ENCODE measurements at places on chromosomes 13 and 19. TPM values are rescaled to one million over a fixed set of nuclear protein-coding genes. Genes with fewer than 3 reads are reported as not detected.

DNA sequence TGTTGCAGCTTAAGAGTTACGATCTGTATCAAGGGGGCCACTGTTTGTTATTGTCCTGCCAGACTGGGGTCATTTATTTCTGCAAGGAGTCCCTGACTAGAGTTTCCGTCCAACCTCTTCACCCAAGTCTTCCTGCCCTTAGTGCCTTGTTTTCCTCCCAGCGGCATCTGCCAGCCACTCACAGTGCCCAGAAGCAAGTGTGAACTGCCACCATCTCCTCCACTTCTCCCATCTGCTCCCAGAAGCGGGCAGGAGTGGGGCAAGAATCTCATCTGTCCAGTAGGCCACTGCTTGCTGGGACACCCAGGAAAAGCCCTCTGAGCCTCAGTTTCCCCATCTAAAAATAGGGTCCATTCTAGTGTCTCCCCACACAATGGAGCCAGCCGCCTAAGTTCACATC, 4.0 kb downstream of the NOVA2 start:
- H3K4me1 ChIP-seq, result peaks cover 19% of the 10 kb centered on the region
- no peaks in the 10 kb centered on the region for H3K36me3 ChIP-seq
- no peak overlapping the region for H3K27ac ChIP-seq
- H3K4me3 ChIP-seq, result no peak overlapping the region

DNA sequence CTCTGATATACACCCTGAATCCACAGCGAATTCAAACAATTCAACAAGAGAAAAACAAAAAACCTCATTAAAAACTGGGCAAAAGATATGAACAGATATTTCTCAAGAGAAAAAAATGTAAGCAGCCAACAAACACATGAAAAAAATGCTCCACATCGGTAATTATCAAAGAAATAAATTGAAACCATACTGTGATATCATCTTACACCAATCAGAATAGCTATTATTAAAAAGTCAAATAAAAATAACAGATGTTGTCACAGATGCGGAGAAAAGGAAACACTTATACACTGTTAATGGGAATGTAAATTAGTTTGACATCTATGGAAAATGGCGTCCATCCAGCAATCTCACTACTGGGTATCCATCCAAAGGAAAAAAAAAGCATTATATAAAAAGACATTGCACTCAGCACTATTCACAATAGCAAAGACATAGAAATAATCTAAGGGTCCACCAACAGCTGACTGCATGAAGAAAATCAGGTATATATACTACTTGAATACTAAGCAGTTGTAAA, 1495.0 kb upstream of the PCDH20 start:
- H3K27ac ChIP-seq, result no peak overlapping the region
- H3K36me3 ChIP-seq, result no peaks in the 10 kb centered on the region
- H3K4me3 ChIP-seq, result no peak overlapping the region
- DNase-seq, result no peak
- H3K27me3 ChIP-seq, result no peaks in the 10 kb centered on the region

DNA sequence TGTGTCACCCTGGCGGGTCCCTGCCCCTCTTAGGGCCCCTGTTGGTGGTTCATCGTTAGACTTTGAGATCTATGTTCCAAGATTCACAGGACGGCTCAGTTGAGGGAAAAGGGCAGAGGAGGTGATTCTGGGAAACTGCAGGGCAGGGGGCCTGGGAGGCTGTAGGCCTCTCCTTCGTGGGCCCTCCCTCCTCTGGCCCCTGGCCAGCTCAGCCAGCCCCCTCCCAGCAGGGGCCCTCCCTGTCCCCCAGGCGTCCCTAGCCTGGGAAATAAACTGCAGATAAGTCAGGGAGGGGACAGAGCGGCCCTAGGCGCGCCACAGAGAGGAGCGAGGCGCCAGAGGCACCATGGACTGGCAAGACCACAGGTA, 6.5 kb downstream of the HIF3A start:
- H3K36me3 ChIP-seq, result no peaks in the 10 kb centered on the region
- H3K27me3 ChIP-seq, result no peaks in the 10 kb centered on the region
- DNase-seq, result no peak
- H3K27ac ChIP-seq, result no peak overlapping the region
- H3K4me3 ChIP-seq, result no peak overlapping the region
- no peaks in the 10 kb centered on the region for H3K4me1 ChIP-seq

- H3K27me3 ChIP-seq, result no peaks in the 10 kb centered on the region
- H3K27ac ChIP-seq, result peak overlapping the region; percentile 92
- peaks cover 4% of the 10 kb centered on the region for H3K36me3 ChIP-seq
- peak overlapping the region; percentile 92 for H3K4me3 ChIP-seq
- DNase-seq, result no peak
- peaks cover 32% of the 10 kb centered on the region for H3K4me1 ChIP-seq
Observed at GRCh38 chr19:2062770-2063169, 11.7 kb upstream of the MKNK2 start.

- H3K36me3 ChIP-seq, result peaks cover 49% of the 10 kb centered on the region
- peaks cover 48% of the 10 kb centered on the region for H3K4me1 ChIP-seq
- H3K27me3 ChIP-seq, result no peaks in the 10 kb centered on the region
- H3K27ac ChIP-seq, result peak overlapping the region; percentile 99
- H3K4me3 ChIP-seq, result peak overlapping the region; percentile 92
Observed at GRCh38 chr13:48531416-48532255, 1.2 kb downstream of the RCBTB2 start.

GRCh38 chr19:1107661-1108261, 4.0 kb downstream of the GPX4 start:
- H3K4me1 ChIP-seq, result peaks cover 18% of the 10 kb centered on the region
- no peak for DNase-seq
- no peaks in the 10 kb centered on the region for H3K27me3 ChIP-seq
- no peak overlapping the region for H3K27ac ChIP-seq

DNA sequence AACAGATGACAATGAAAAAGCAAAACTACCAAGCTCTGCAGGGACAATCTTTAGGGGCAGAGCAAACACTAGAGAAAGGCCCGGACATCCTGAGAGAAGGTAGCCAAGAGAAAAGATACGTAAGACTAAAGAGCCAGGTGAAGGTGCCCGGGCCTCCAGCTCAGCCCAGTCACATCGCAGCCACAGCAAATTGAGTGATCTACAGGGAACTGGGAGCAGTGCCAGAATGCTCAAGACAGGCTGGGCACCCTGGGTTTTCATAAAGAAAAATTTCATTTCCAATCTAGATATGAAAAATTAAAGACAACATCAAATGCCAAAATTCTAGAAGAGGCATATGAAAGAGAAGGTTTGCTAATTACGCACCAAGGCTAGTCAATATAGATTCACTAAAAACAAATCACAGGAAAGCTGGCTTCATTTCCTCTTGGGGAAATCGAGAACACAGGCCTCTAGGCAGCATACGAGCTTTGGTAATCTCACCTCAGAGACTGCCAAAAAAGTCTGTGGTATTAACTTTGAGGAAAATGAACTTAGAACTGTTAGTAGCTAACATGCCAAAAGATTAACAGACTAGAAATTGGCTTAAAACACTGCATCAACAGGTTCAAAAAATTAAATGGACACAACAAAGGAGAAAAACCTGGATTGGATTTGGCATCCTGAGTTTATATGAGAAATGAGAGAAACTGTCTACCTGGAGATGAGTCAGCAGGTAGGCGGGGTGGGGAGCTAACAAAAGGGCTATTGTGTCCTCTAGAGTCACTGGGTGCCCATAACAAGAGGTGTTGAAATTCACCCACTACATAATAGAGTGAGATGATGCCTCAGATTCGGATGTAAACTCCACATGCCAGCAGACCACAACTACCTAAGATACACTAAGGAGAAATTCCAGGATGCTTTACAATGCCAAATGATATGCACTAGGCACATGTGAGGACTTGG, 6.6 kb downstream of the ANKRD10 start:
- H3K36me3 ChIP-seq, result peaks cover 67% of the 10 kb centered on the region
- no peak for DNase-seq
- no peaks in the 10 kb centered on the region for H3K27me3 ChIP-seq
- no peak overlapping the region for H3K4me3 ChIP-seq
- no peak overlapping the region for H3K27ac ChIP-seq

DNA sequence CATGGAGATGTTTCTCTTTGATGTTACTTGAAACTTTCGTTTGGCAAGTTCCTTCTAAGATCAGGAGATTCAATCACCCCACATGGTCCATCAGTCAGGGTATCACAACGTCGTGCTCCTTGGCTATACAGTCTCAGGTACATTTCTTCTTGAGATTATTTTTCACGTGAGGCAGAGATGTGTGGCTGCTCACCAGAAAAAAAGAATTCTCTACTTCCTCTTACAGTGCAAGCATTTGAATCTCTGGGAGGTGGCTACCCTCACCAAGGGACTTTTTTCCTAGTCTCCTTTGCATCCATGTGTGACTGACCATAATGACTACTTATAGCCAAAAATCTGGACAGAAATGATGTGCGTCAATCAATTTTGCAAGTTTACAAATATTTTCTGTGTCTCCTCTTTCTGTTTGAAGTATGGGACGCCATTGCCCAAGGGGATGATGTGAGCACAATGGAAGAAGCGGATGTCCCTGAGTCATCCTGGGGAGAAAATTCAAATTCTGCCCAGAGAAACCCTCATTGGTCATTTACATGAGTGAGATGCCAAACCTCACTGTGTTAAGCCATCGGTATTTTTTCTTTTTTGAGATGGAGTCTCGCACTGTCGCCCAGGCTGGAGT, 8.6 kb upstream of the LAIR2 start:
- DNase-seq, result no peak
- no peak overlapping the region for H3K4me3 ChIP-seq
- H3K27ac ChIP-seq, result no peak overlapping the region
- no peaks in the 10 kb centered on the region for H3K36me3 ChIP-seq
- H3K27me3 ChIP-seq, result peaks cover 44% of the 10 kb centered on the region

- no peak overlapping the region for H3K27ac ChIP-seq
- DNase-seq, result no peak
- no peaks in the 10 kb centered on the region for H3K4me1 ChIP-seq
- peaks cover under 1% of the 10 kb centered on the region for H3K27me3 ChIP-seq
- H3K36me3 ChIP-seq, result no peaks in the 10 kb centered on the region
- H3K4me3 ChIP-seq, result no peak overlapping the region
Observed at GRCh38 chr19:29537601-29538000, 11.8 kb downstream of the VSTM2B start.

- H3K27ac ChIP-seq, result no peak overlapping the region
- peaks cover 22% of the 10 kb centered on the region for H3K36me3 ChIP-seq
- no peak for DNase-seq
- H3K4me3 ChIP-seq, result no peak overlapping the region
- no peaks in the 10 kb centered on the region for H3K27me3 ChIP-seq
Observed at GRCh38 chr13:60411983-60412382, 15.0 kb downstream of the TDRD3 start.

DNA sequence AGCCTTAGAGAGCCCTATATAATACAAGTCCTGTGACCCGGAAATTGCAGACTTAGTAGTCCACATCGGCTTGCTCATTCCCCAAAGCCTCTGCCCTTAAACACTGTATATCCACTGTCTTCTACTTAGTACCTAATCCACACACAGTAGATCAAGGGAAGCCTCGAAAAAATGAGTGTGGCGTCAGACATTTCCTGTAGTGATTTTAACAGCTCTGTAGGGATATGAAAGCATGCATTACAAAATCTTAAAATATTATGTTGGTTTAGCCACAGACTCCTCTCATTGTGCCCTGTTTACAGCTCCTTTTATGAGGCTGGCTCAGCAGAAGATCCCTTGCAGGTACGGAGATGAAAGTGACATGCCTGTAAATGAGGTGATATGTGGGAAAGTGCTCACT, 416.3 kb downstream of the LIG4 start:
- H3K4me1 ChIP-seq, result no peaks in the 10 kb centered on the region
- DNase-seq, result no peak
- no peak overlapping the region for H3K27ac ChIP-seq
- H3K4me3 ChIP-seq, result no peak overlapping the region
- no peaks in the 10 kb centered on the region for H3K36me3 ChIP-seq

- no peak for DNase-seq
- no peak overlapping the region for H3K4me3 ChIP-seq
- no peak overlapping the region for H3K27ac ChIP-seq
- H3K36me3 ChIP-seq, result no peaks in the 10 kb centered on the region
- peaks cover 5% of the 10 kb centered on the region for H3K27me3 ChIP-seq
Observed at GRCh38 chr13:103284466-103284865, 218.2 kb upstream of the SLC10A2 start.

GRCh38 chr19:16463991-16464575, 7.7 kb downstream of the EPS15L1 start:
- no peak for DNase-seq
- no peak overlapping the region for H3K4me3 ChIP-seq
- H3K27me3 ChIP-seq, result no peaks in the 10 kb centered on the region
- H3K36me3 ChIP-seq, result peaks cover 6% of the 10 kb centered on the region

DNA sequence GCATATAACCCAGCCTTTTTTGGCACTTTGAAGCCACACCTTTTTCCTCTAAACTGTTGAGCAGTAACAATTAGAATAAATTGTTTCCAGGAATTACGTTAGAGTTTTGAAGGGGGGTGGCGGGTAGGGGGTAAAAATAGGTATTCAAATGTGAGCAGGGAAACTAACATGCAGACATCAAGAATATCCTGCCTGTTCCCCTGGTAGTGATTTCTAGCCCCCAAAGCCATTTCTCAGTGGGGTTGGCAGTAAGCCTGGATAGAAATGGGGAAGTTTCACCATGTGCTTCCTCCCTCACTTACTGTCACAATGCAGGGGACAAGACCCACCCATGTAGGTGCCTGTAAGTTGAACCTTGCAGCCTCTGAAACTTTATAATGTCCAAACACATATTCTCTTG, 3.8 kb downstream of the DOCK9 start:
- H3K27ac ChIP-seq, result no peak overlapping the region
- no peaks in the 10 kb centered on the region for H3K36me3 ChIP-seq
- H3K4me3 ChIP-seq, result no peak overlapping the region
- H3K27me3 ChIP-seq, result no peaks in the 10 kb centered on the region
- no peak for DNase-seq

- peaks cover 33% of the 10 kb centered on the region for H3K27me3 ChIP-seq
- peak; percentile 28 for DNase-seq
- H3K4me3 ChIP-seq, result no peak overlapping the region
- peaks cover 19% of the 10 kb centered on the region for H3K4me1 ChIP-seq
- H3K27ac ChIP-seq, result no peak overlapping the region
Observed at GRCh38 chr13:112205990-112206389, 139.0 kb downstream of the SOX1 start.

DNA sequence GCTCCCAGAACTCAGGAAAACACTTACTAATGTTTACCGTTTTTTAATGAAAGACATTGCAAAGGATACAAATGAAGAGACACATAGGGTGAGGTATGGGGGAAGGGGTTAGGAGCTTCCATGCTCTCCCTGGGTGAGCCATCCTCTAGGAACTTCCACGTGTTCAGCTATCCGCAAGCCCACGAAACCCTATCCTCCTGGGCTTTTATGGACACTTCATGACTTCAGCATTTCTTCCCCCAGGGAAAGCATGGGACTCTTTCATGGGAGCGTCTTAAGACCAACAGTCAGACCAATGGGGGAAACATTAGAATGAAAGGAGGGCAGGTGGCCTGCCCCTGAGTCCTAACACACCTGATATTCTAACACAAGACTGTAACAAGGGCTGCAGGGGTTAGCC, 6.6 kb upstream of the ESD start:
- no peaks in the 10 kb centered on the region for H3K4me1 ChIP-seq
- H3K27ac ChIP-seq, result no peak overlapping the region
- no peak for DNase-seq
- no peak overlapping the region for H3K4me3 ChIP-seq

- H3K4me3 ChIP-seq, result no peak overlapping the region
- no peaks in the 10 kb centered on the region for H3K27me3 ChIP-seq
- H3K36me3 ChIP-seq, result peaks cover 63% of the 10 kb centered on the region
- no peak overlapping the region for H3K27ac ChIP-seq
Observed at GRCh38 chr13:111247552-111247951, 72.9 kb upstream of the TEX29 start.

TMC4 gene
- total RNA-seq, result 0.76 TPM

REEP6 gene
- 1.7 TPM for total RNA-seq

ETV2 gene
- total RNA-seq, result 1.6 TPM

Data from activated CD8-positive, alpha-beta T cell treated with anti-CD3 and anti-CD28 coated beads, Interleukin-2, amount 10 ng/mL, durations not matched to agents 7 days and 5 days (primary cell).